ENCODE measurements at places on chromosomes 4 and X.
A peak's percentile ranks its signal among the peaks of the same experiment; 100 is the strongest.

- DNase-seq, result no peak
These were observed at the start of gene FMR1NB for GRCh38 chrX:147981038-147981752. Gene FMR1NB, plus strand, starts transcription at chrX:147981337. Its CDS starts 66 bp downstream, at chrX:147981403.

DNA sequence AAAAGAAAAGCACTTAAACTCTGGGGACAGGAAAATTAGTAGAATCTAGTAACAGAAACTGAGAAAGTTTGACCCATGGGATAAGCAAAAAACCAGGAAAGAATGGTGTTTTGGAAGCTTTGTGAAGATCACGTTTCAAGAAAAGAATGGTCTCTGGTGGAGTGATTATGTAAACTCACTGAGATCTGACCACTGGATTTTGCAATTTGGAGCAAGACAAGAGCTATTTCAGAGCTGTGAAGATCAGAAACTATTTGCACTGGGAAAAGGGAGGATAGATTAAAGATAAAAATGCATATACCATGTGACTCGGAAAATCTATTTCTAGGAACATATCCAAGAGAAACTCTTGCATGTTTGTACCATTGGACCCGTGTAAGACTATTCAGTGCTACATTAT is 4.3 kb downstream of the TMPRSS11D start:
- DNase-seq, result no peak

DNA sequence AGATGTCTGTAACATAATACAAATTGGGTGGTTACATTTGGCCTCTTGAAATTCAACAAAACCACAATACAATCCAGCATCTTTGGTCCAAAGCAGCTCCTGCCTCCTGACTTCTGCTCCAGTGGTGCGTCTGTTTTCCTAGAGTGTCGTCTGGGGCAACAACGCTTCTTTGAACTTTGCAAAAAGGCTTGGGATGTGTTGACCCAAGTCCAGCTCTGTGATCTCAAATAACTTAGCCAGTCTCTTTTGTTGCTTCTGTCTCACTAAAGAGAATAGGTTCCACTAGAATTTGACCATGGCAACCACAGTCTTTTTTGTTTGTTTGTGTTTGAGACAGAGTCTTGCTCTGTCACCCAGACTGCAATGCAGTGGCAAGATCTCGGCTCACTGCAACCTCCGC is 324.0 kb downstream of the DHRSX start:
- no peak for DNase-seq

- DNase-seq, result peak; percentile 66
These were observed 8.6 kb upstream of the ZNF157 start for GRCh38 chrX:47361538-47362511.
